ENCODE measurements at places on chromosomes 3 and 15. TPM values are rescaled to one million over a fixed set of nuclear protein-coding genes. Genes with fewer than 3 reads are reported as not detected.

DNA sequence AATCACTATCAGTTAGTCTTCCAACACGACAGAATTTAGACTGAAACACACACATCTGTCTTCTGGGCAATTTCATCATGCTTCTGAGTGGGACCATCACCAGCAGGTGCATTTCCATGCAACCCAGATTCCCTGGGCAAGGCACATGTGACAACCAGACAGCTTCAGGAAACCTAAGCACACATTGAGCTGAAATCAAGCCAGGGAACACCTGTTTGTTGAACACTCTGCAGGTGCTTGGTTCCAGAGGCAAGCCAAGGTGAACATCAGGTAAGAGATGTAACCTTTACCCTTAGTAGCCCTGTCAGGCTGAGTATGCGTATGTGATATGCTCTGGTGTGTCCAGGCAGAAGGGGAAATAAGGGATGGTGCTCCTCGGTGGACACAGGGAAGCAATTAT is 3.3 kb upstream of the PSMD2 start:
- no peak for DNase-seq

- DNase-seq: no peak
Observed at GRCh38 chr3:42063888-42064287, 27.3 kb upstream of the TRAK1 start.

DNA sequence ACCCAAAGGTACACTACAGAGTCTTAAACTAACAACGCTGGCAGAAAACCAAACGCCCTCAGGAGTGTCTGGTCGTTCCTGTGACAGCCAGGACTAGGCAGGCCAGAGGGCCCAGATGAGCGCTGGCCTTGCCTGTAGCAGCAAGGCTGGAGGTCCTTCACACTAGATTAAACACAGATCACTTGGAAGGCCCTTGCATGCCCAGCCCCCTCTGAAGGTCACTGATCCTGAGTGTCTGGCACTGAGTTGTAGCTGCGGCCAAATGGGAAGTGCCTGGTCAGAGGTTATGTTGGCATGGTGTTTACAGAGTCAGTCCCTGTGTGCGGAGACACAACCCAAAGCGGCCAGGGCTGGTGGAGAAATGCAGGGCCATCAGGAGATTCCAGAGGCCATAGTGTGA is 58.9 kb downstream of the ZNF621 start:
- no peak for DNase-seq

DNA sequence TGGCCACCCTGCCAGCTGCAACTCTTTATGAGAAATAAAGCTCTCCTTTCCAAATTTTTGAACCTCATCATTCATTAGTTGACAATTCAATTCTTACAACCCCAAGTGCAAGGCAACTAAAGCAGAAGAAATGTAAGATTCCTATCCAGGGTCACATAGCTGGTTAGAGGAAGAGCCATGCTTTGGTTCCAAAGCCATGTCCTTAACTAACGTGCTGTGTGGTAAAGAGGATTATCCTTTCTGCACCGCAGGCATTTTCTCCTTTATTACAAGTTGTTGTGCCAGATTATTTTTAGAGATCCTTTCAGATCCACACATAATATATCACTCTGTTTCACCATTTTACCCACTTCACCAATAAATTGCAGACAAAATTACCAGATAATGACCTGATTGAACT is 36.5 kb downstream of the TM4SF18 start:
- no peak for DNase-seq

- no peak for DNase-seq
Observed at GRCh38 chr3:100128565-100128964, 14.3 kb upstream of the FILIP1L start.

DNA sequence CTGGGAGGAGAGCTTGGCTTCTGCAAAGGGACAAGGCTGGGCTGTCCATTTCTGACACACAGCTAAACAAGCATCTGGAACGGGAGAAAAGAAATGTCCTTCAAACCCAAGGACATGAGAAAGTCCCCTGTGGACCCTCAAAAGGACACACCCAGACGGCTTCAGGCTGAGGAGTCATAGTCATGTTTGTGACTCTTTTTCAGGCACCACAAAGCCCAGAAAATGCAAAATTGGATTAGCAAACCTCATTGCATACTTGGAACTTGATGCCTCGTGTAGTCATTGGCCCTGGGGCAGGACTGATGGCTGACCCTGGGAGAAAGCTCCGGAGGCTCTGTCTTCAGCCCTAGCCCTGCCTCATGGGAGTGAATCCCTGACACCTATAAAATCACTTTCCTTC is 21.5 kb downstream of the FAM174B start:
- DNase-seq: no peak

DNA sequence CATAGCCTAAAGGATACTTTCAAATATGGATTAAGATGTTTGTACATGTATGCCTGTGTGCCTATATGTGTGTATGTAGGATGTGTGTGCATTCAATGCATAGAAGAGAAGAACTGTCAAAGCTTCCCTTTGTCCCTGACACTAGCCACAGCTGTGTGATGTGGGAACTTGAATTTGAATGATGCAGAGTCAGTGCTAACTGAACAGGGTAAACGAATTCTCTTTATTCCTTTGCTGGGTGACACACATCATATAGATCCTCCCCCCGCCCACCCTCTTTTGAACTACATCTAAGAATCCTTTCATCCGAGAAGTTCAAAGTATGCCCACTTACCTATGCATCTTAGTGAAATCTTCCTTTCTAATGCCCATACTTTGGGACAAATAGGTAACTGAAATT is 228.3 kb downstream of the GAP43 start:
- DNase-seq: no peak

DNA sequence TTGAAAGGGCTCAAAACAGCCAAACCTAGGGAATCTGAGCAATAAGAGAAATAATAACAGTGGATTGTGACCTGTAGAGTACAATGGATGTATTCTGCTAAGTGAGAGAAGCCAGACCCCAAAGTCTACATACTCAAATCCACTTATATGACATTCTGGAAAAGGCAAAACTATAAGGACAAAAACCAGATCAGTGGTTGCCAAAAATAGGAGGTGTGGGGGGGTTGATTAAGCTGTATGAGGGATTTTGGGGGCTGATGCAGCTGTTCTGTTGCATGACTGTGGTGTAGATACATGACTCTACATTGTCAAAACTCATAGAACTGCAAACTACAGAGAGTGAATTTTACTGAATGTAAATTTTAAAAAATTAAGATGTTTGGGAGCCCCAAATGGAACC is 20.1 kb upstream of the CGNL1 start:
- no peak for DNase-seq

- DNase-seq: no peak
Observed at GRCh38 chr3:134392336-134392983, 18.2 kb upstream of the AMOTL2 start.

- DNase-seq: no peak
Observed at GRCh38 chr3:141231952-141232823, 563 bp downstream of the PXYLP1 start.

GRCh38 chr15:89494941-89495637 is 1.3 kb downstream of the RHCG start:
- DNase-seq: peak; percentile 71

- DNase-seq: peak; percentile 19
Observed at GRCh38 chr3:37935290-37935668, 55.3 kb upstream of the VILL start.

GRCh38 chr3:62723914-62724217 is 151.3 kb downstream of the CADPS start:
- DNase-seq: no peak

DNA sequence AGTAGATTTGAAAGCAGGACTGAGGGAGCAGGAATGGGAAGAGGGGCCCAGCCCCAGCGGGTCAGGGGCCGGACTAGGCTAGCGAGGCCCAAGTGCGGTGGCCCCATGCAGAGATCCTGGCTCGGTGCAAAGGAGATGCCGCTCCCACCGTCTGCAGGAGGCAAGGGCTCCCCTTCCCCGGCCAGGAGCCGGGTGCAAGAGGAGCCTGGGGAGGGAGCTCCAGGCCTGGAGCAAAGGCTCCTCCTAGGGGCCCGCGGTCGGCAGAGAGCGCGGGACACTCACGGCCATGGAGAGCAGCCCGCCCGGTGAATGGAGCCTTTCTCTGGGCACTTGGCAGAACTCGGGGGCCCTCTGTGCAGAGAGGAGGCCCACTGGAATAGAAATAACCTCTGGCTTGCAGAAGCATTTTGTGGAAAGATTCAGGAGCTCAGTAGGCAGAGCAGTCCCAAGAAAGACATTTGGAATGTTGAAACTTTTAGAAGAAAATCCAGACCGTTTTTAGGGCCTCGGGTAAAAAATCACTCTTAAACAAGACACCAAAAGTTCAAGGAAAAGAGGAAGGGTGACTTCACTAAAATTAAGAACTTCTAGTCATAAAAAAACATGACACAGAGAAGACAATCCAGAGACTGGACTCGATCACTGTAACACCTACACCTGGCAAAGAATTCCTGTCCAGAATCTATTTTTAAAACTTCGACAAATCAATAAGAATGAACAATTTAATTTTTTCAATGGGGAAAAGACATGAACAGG is 43.0 kb upstream of the USP3 start:
- no peak for DNase-seq

DNA sequence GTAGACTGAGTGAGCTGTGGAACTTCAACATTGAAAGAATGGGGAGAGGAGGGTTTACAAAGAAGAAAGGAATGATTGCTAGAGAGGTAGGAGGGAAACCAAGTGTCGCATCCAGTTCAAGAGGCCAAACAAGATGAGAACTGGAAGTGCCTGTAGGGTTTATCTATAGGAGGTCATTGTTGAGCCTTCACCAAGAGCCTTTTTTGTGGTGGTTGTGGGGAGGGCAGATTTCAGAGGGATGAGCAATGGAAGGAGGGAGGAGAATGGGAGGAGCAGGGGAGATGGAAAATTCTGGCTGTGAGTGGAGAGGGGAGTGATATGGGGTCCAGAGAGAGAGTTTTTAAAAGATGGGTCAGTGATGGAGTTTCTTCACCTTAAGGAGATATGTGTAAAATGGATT is 8.5 kb downstream of the PDIA5 start:
- peak; percentile 47 for DNase-seq

- DNase-seq: no peak
Observed at GRCh38 chr3:184769382-184770170, 42.4 kb upstream of the VPS8 start.

Gene THPO
- total RNA-seq: not detected

Gene STXBP5L
- 2.0 TPM for total RNA-seq

Gene FBXL22
- total RNA-seq: not detected

Gene ANKRD63
- 0.29 TPM for total RNA-seq

Gene SLC15A2
- 1.2 TPM for total RNA-seq

Gene CCR1
- total RNA-seq: 1.0 TPM

Gene BDH1
- total RNA-seq: 5.0 TPM

Gene CELSR3
- total RNA-seq: 3.2 TPM

Data from SK-MEL-5 (cell line).